ENCODE measurements at places on chromosomes 7 and 10.
A peak's percentile ranks its signal among the peaks of the same experiment; 100 is the strongest.

DNA sequence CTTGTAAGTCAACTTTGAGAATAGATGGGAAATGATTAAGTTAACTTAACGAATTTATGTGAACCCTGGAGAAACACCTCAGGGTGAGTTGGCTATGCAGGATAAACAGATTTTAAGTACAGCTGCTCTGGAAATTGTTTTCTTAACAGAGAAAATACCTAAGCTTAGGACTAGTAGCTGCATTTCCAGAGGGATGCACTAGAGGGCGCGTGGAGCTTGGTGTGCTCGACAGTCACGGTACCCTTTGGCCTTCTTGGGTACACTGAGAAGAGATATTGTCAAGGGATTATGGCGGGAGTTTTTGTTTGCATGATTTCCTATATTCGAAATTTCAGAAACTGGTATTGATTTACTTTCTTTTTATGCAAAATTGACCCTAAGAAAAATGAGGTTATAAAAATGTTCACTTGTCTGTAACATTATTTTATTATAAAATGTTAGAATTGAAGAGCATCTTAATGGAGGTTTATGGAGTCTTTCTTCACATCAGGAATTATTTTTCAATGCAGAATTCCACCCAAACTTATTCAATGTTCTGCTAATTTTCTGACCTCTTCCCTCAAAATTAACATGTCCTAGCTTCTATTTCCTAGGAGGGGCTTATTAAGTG is 58.4 kb upstream of the MYO3A start:
- peak; percentile 43 for DNase-seq

DNA sequence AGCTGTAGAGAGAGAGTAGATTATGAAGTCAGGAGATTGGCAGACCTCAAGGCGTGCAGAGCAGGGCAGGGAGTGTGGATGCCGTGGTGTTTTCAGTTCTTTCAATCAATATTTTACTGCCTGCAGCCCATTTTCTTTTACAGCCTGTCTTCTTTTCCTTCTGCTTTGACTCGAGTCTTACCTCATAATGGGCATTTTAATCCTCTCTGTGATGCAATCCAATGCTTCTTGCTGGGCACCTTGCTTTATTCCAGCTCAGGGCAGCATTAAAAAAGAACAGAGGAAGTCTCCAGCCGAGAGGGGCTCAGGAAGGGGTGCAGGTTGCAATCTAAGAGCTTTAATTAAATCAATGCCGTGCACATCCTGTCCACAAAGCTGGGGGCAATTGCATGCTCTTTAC is 839.0 kb downstream of the LRMDA start:
- DNase-seq = no peak

- no peak for DNase-seq
Observed at GRCh38 chr10:23341004-23341403, 3.6 kb downstream of the C10orf67 start.

DNA sequence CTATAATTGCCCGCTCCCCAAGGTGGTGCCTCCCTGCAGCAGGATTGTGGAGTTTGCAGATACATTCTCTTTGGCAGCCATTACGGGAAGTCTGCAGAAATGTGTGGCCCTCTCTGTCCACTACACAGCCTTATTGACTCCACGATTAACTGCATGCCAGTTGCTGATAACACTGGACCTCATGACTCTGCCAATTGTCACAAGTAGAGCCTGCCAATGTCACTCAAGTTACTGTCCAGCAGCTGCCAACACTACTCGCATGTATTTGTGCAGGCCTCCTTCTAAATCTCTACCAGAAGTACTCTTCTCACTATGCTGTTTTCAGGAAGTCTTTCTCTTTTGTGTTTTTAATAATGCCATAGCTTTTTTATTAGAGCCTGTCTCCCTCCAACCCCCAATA is 128.8 kb downstream of the PPP1R3A start:
- DNase-seq = no peak

GRCh38 chr10:10903620-10904019 is 114.1 kb upstream of the CELF2 start:
- no peak for DNase-seq

- DNase-seq = no peak
Observed at GRCh38 chr10:125060026-125060425, 100.3 kb downstream of the CTBP2 start.

GRCh38 chr7:129169171-129169671 is 19.2 kb upstream of the SMO start:
- no peak for DNase-seq

- DNase-seq = no peak
Observed at GRCh38 chr10:121165276-121165675, 314.1 kb downstream of the WDR11 start.

DNA sequence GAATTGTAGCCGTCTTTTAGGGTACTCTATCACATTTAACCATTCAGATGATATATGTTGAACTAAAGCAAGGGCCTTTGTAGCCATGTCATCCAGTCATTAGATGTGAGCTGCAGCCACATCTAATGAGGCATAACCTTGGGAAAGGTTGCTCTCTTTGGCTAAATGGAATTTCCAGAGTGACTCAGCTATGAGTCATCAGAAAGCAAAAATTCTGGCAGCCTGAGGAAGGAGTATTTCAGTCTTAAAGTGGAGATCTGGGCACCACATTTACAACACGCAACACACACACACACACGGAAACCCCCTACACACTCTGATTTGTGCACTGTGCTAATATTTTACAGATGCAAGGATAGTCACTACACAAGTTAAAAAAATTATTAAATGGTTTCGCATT is 176.9 kb upstream of the ZWINT start:
- no peak for DNase-seq

- DNase-seq = no peak
Observed at GRCh38 chr10:54985732-54986131, 184.7 kb upstream of the PCDH15 start.

DNA sequence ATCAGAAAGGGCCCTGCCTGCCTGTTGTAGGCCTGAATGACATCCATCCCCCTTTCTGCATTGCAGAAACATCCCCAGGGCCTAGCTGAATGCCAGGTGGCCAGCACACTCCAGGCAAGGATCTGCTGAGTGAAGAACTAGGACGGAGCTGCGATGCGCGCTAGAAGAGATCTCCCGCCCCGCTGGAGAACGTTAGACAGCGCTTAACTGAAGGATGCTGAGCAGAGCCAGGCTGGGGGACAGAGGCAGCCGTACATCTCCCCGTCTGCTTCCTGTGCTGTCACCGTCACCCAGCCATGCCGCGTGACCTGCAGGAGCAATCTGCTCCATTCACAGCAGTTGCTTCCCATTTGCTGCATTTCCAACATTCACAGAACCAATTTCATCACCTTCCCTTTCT is 73.3 kb downstream of the FAM53B start:
- DNase-seq = no peak

DNA sequence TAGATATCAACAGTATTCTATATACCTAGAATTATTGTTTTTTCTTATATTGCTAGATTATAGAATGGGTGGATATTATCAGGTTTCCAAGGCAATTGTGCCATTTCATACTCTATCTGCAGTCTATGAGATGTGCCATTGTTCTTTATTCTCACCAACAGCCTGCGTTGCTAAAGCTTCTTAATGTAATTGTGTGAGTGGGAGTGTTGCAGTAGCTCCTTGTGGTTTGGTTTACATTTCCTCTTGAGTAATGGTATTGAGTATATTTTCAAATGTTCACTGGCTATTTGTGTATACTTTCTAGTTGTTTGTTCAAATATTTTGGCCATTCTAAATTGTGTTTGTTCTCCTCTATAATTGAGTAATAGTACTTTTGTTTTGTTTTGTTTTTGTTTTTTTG is 199.2 kb downstream of the TFEC start:
- DNase-seq = no peak
